ENCODE measurements at places on chromosomes 1 and 21. TPM values are rescaled to one million over a fixed set of nuclear protein-coding genes. Genes with fewer than 3 reads are reported as not detected.

The RBP7 gene
- total RNA-seq = 0.37 TPM

The LRRN2 gene
- total RNA-seq = not detected

The INAVA gene
- not detected for total RNA-seq

The MEX3A gene
- total RNA-seq = 3.4 TPM

The LAMC1 gene
- total RNA-seq = 352 TPM

The NAV1 gene
- 85.2 TPM for total RNA-seq

The KRTAP19-3 gene
- total RNA-seq = not detected

The C8B gene
- not detected for total RNA-seq

The FMN2 gene
- 97.2 TPM for total RNA-seq

The PCSK9 gene
- total RNA-seq = not detected

The OR10J1 gene
- total RNA-seq = not detected

The ZNF593OS gene
- not detected for total RNA-seq

The CFAP141 gene
- total RNA-seq = not detected

The WNT2B gene
- total RNA-seq = 3.4 TPM
